Urothelium cell line (cell line): ENCODE measurements at places on chromosomes 6 and 20.

DNA sequence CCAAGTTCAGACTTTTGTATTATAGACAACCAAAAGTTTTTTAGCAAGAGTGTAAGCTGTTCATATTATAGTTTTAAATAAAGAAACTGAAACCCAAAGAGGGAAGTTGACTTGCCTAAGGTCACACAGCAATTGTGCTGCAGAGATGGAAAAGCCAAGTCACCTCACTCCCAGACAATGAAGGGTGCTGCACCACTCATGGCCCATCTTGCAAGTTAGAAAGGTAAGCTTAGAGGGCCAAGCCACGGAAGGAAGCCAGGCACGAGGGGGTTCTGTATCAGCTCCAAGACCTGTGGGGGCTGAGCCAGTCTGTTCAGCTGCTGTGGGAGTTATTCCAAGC lies 860 bp downstream of the DEFB124 start:
- no peak for DNase-seq

GRCh38 chr6:56699066-56699654 lies 56.5 kb upstream of the DST start:
- no peak for DNase-seq

DNA sequence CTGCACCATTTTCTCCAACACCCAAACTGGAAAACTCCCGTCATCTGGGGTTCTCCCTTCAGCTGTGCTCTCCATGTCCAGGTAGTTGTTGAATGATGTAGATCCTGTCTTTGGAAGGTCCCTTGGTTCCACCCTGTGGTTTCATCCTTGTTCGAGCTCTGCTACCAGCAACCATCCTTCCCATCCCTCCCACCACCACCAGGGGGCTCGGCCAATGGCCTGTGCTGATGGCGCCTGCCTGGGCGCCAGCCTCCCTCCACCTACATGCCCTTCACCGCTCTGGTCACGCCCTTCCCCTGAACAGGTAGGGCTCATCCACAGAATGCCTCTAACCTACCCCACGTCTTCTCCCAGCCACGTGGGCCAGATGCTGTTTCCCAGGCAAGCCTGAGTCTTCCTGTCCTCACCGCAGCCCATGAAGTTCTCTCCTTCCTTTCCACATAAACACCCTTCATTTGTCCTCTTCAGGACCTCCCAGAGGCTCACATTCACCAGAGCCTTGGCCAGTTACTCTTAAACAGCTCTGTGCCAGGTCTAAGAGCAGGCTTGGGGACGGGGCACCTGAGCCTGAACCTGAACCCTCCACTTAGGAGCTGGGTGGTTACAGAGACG lies 75.1 kb upstream of the DUSP22 start:
- DNase-seq, result no peak

DNA sequence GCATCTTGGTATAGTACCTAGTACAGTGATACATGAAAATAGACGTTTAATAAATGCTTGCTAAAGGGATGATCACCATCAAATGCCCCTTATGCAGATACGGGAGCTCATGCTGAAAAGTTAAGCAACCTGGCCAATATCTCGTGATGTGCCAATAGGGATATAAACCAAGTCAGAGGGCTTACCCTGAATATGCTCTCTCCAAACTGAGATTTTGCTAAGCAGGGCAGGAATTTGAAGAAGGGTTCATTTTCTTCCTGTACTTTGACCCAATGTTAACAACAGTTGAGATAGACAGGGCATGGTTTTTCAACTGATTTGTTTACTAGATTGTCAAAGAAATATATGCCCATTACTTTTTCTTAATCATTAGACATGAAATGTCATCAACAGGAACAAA lies 219.3 kb upstream of the PREP start:
- DNase-seq, result no peak

DNA sequence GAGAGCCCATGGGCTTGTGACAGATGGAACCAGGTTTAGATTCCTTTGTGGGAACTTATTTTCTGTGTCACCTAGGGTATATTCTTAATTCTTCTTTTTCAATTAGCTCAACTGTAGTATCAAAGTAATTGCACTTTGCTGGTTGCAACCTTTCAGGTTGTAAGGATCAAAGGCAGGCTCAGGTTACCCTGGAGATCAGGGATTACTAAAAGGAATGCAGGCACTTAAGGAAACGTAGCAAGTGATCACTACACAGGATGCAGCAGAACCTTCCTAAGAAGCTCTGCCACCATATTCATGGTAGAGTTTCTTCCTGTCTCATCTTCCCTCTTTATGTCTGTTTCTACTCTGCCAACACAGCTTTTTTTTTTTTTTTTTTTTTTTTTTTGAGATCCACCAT lies 133.2 kb upstream of the JAG1 start:
- no peak for DNase-seq

- DNase-seq, result no peak
Observed at GRCh38 chr6:25354078-25354932, 75.1 kb downstream of the CARMIL1 start.

GRCh38 chr6:34736823-34737222 lies 20.5 kb upstream of the SNRPC start:
- no peak for DNase-seq

GRCh38 chr6:7414811-7415210 lies 25.2 kb downstream of the RIOK1 start:
- peak; percentile 14 for DNase-seq

- DNase-seq, result no peak
Observed at GRCh38 chr20:47711046-47711752, 74.1 kb downstream of the SULF2 start.

DNA sequence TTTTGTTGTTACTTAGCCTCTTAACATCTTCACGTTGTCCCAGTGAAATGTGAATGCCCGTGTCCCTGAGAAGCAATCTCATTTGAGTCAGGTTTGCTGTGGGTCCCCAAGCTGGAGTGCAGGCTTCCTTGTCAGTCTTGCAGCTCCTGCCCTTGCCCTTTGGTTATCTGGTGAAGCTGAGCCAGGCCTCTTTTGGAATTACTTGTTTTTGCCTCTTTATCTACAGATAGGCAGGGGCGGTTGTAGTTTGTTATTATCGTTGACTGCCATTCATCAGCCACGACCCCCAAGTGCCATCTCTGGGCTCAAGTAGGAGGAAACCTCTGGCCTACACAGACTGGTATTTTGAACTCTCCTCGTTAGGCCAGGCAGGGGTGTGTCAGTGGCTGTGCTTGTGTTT lies 2.2 kb downstream of the TMEM14C start:
- no peak for DNase-seq

DNA sequence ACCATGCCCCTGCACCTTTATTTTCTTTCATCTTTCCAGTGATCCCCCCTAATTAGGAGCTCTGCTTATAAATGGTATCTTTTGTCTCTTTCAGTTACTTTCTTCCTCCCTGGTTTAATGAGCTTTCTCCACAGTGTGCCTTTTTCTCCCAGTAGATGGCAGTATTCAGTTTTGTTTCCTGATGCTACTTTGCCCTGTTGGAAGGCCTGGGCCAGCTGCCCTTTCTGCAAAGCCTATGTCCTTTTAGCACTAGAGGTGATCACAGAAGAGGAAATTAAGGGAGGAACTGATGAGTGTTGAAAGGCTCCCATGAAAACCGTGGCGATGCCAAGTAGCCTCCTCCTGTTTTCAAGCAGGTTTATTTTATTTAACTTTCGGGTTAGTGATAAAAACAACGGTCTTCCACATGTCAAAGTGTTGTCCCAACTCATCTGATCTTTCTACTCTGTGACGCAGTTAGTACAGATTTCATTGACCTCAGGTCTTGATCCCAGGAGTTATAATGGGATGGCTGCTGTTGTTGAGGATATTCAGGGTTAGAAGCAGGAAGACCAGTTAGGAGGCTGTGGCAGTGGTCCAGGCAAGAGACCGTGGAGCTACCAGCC lies 184.2 kb upstream of the BMP2 start:
- peak; percentile 63 for DNase-seq

DNA sequence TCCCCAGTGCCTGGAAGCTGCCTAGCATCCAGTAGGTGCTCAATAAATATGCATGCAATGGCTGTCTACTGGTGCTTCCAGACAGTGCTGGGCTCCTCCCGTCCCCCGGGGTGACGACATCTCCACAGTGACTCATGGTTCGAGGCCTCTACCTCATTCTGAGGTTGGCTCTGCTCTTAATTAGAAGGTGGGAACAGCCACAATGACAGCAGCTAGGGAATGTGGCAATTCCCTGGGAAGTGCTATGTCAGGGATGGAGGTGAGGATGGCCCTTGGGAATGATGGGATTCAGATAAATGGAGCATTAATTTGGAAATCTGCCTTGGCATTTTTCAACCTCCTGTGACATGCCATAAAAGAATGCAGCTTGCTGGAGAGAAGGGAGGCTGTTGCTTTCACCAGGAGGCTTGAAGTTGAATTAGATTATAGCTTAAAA lies 43.5 kb upstream of the NFATC2 start:
- peak; percentile 94 for DNase-seq

GRCh38 chr6:42661540-42662153 lies 60.8 kb downstream of the PRPH2 start:
- DNase-seq, result peak; percentile 65

DNA sequence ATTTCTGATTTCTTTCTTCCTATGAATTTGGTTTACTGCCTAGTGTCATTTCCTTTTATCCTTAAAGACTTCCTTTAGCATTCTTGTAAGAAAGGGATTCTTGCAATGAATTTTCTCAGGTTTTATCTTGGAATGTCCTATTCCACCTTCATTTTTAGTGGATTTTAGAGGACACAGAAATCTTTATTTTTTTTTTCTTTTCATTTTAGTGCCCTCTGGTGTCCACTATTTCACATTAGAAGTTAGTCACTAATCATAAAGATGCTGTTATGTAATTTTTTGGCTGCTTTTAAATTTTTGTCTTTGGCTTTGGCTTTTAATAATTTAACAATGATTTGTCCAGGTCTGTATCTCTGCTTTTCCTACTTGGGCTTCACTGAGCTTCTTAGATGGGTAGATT lies 28.1 kb downstream of the LMBRD1 start:
- DNase-seq, result no peak

DNA sequence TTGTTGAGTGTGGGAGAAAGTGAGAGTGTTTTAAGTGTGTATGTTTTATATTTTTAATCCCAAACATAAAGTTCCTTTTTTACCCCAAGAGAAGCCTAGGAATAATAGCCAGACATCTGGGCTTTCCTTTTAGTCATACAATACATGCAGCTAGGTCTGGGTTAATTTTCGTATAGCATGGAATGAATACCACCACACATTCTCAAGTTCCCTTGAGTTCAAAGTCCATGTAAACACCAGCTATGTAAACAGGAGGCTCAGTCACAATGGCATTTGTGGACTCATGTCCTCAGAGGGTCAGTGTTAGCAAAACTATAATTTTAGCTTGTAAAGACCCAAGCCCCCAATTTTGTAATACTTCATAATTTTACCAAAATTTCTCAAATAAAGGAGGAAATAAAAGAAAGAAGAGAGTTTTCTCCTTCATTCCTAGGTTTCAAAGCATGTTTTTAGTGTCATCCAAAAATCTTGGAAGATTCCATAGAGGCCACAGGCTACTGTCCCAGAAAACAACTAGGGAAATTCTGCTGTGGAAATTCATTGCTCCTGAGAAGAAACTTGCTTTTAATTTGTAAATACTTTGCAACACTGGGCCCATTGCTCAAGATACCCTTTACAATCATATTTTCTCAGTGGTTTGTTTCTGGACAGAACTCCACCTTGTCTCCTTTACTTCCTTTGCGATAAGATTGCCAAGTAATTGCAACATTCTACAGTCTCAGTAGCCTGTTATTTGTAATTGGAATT lies 671.2 kb downstream of the COL12A1 start:
- no peak for DNase-seq

DNA sequence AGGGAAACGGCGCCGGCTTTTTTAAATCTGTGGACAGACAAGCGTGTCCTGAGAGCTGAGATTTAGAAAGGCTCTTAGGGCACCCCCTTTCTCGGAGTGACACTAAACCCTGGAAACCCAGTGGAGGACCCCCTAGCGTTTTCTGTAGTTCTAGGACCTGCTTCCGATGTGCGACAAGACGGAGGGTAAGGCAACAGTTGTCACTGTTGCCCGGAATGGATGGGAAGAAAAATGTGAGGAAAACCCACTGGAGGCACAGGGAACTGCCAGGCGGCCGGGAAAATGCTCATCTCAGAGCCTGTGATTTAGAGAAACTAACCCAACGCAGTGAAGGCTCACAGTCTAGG lies 551 bp upstream of the ATP5F1E start:
- DNase-seq, result peak; percentile 65

DNA sequence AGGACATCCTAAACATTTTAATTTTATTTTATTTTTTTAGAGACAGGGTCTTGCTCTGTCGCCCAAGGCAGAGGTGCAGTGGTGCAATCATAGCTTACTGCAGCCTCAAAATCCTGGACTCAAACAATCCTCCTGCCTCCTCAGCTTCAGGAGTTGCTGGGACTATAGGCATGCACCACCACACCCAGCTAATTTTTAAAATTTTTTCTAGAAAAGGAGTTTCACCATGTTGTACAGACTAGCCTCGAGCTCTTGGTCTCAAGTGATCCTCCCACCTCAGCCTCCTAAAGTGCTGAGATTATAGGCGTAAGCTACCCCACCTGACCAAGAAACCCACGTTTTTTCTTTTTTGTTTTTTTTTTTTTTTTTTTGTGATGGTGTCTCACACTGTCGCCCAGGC lies 33.3 kb downstream of the BAK1 start:
- no peak for DNase-seq

- peak; percentile 72 for DNase-seq
Observed at GRCh38 chr6:19851241-19852089, 14.3 kb downstream of the ID4 start.

DNA sequence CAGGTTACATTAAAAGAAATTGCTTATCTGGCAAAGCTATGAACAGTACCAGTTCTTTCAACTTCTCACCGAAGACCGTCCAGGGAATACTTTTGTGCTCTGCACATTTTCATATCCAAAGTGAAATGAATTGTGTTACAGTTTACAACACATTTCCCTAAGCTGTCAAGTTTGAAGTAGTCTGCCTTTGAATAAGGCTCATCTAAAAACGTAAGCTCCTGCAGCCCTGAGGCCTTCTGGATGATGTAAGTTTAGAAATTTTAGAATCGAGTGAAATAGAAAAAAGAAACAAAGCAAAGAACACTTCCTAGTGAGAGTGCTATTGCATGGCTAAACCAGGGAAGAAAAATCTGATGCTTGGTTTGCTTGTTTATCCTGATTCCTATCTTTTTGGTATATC lies 653.8 kb downstream of the MMUT start:
- DNase-seq, result no peak

DNA sequence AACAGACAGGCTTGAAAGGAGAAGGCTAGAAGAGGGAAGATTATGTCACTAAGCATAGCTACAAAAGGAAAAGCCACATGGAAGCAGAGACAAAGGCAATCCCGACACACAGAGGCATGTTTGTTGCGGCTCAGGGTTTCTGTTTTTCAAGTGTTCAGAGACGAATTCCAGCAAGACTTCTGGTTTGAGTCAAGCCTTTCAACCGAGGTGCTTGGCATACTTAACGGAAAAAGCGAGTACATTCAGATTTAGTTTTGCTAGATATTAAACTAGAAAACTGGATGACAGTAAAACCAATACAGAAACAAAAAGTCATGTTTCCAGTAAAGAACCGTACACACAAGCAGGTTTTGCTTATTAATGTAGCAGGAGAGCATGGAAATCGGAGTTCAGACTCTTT lies 27.2 kb downstream of the MCUR1 start:
- no peak for DNase-seq
